Urinary bladder (tissue), 4 donors: ENCODE measurements at places on chromosomes 2 and 18. TPM values are rescaled to one million over a fixed set of nuclear protein-coding genes. Genes with fewer than 3 reads are reported as not detected.

Gene DYSF
- polyA plus RNA-seq: 22.9 TPM

Gene NBAS
- polyA plus RNA-seq: 26.0 TPM

Gene POTEI
- polyA plus RNA-seq: not detected

Gene ABHD3
- polyA plus RNA-seq: 14.2 TPM

Gene PDE11A
- 0.11 TPM for polyA plus RNA-seq

Gene ZNF385B
- polyA plus RNA-seq: 0.47 TPM

DNA sequence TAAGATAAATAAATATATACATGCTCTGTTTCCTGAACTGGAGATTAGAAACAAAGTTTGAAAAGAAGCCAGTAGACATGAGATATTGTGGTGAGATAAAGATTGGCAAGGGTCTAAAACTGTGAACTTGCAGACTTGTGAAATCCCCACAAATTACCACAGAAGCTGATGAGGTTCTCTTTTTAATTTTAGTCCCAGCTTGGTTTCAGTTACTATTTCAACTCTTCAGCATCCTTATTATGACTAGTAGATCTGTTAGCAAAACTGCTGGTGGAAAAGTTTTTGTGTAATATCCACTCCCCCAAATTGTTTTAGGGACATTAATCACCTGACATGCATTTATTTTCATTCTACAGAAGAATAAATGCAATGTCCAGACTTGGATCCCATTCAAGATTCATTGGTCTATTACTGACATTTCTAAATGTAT, 20.8 kb downstream of the RASGRP3 start:
- DNase-seq: no peak

DNA sequence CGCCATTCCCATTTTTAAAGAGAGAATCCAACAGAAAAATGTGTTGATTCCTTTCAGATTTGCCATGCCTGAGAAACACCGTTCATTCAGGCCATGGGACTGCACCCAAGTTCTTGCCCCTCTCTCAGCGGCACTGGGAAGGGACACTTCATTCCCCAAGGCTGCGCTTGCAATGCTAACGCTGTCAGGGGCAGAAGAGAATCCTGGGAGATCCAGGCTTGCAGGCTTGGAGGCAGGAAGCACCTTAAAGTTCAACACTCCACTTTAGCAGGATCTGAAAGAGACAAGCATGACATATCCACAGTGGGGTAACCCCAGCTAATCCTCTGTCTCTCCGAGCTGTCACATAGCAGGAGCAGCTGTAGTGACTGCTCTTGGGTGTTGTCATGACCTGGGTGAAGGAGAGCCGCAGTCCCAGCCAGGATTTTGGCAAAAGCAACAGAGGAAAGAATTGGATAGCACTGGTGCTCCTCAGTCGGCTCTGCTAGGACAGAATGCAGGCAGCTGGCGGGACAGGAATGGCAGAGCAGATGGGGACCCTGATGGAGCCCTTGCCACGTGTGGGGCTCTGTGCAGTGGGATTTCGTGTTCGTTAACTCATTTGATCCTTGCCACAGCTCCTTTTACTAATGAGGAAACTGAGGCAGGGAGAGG, 22.0 kb upstream of the ODC1 start:
- no peak for DNase-seq

DNA sequence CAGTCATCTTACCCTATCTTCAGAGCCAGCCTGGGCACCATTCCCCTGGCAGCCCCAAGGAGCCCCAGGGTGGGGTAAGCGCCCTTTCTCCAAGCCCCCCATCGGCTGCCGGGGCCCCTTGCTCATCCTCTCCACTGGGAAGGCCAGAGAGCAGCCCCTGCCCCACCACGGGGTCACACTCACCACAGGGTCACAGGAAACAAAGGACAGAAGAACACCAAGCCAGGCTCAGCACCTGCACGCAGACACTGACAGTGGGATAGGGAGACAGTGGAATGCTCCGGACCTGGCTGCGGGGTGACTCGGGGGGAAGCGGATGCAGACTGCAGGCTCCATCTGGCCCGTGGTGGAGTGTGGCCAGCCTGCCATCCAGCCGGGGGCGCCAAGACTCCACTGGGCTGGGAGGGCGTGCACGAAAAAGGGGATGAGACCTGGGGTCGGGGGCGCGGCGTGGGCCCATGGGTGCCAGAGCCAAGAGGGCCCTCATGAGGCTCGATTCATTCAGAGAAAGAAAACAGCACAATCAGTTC, 21.1 kb downstream of the HDAC4 start:
- no peak for DNase-seq

DNA sequence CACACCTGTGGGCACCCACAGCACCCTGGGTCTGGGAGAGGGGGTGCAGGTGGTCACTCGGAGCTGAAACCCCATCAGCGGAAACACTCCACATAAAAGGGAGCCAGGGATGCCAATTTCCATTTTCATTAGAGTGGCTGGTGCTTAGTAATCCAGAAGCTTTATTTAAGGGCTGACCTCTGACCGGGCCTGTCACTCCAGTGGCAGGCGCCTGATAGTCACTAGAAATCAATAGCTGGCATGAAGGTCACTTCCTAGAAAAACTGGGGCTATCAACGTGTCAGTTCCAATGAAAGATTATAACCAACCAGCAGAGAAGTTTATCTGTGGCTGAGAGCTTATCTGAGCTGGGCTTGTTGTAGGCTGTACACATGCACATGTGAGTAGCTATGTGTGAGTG, 333.7 kb upstream of the SKOR2 start:
- DNase-seq: no peak

DNA sequence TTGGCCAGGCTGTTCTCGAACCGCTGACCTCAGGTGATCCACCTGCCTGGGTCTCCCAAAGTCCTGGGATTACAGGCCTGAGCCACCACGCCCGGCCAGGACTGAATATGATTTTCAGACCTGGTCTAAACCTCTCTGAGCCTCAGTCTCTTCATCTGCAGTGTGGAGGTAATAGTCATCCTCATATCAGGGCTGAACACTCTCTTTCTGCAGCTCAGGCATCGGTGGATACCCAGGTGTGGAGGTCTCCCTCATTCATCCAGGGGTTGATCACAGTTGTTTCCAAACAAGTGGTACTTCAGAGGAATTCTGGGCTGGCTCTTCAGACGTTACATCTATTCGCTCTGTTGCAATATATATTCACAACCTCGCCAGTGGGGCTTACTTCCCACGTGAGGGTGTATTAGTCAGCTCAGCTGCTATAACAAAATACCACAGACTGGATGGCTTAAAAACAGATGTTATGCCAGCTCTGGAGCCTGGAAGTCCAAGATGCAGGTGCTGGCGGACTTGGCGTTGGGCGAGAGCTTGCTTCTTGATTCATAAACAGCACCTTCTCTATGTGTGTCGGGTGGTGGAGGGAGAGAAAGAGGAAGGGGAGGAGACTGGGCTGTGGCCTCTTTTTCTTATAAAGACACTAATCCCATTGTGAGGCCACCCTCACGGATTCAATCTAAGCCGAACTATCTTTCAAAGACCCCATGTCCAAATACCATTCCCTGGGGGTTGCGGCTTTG, 2.9 kb upstream of the MBP start:
- no peak for DNase-seq

DNA sequence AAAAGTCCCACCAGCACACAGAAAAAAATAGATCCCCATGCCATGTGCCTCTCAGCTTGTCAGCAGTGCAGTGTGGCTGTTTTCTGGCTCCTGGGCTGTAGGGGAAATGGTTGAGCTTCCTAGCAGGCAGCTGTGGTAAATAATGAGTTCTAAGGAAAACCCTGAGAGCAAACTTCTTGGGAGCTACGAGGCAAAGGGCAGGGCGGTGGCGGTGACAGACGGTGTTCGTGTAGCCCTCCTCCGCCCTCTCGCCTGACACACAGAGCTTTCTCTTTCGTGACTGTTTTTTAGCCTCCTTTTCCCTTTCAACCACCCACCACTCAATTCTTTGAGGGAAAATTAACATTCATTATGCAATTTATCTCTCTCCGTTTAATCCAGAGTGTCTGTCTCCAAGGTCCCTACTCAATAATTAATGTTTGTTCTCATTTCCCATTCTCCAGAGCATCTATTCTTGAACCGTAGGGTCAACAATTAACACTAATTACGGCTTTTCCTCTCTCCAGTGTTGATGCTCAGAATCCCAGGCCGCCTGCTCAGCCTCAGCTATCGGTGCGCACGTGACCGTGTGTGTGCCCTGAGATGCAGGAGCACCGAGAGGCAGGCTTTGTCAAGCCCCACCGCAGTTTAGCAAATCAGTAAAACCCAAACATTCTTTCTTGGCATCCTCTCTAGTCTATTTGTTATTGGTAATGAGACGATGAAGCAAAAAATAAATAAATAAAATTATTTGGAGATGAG, 50.1 kb downstream of the KIAA2012 start:
- DNase-seq: no peak

DNA sequence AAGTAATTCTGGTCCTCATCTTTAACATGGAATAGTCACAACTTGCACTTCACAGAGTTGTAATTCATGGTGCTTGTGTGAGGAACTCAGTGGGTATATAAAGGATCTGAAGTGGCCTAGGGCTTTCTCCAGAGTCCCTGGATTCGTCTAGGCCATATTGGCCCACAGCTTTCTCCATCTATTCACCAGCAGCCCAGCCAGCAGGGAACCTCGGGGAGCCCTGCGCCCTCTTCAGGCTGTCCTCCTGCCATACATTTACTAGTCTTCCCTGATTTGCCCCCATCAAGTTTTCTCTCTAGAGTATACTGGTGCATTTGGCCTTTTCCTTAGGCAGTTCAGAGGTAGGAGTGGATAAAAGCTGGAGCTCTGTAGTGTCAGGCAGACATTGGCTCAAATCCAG, 278.3 kb downstream of the MYCN start:
- DNase-seq: no peak

DNA sequence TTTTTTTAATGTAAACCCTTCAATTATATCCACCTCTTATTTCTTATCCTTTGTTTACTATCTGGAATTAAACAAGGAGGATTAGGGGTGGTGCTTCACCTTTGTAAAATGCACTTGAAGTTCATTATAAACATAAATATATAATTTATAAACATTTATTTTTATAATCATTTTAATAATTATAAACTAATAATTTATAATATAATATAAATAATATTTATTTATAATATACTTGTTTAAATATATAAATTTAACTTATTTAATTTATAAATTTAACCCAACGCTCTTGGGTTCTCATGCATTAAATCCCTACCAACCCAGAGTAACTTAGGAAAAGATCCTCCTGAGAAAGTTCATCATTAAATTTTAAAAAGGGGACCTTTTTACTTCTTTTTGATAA, 452.5 kb downstream of the PTPRM start:
- DNase-seq: no peak

DNA sequence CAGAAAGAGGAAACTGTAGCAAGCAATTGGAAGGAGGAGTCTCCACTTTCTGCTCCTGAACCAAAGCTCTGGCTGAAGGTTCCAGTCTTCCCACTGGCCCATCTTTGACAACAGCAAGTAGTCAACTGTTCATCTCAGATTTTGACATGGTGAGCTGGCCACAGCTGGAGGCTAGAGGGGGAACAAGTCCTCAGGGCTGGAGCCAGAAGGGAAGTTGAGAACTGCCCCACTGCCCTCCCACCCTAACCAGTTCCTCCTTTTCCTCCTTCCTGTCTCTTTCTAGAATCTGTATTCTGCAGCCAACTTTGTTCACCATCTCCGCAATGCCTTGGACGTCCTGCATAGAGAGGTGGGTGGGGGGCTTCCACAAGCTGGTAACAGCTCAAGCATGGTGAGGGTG, 105.8 kb downstream of the PLB1 start:
- no peak for DNase-seq

DNA sequence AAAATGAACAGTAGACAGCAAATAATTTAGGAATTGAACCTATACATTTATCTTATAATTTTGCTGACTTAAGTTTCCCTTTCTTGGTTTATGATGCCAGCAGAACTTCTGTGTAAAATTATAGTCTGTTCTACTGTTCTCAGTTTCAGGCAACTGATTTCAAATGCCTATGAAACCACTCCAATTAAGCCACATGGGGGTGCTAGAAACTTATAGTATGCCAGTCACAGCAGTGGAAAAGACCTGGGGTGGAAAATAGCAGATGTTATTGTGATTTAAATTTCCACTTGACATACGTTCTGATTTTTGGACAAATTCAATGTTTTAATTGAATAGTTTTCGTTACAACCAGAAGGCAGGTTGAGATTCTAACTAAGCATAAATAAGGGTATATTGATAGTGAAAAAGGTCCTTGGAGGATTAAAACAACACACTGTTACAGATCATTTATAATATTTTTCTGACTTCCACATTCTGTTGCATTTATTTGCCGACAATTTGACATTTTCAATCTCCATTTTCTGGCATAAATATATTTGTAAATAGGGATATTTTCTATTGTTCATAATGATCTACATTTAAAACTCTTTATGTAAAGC, 61.4 kb downstream of the CPS1 start:
- DNase-seq: no peak
